ENCODE measurements at places on chromosomes 4 and X.

DNA sequence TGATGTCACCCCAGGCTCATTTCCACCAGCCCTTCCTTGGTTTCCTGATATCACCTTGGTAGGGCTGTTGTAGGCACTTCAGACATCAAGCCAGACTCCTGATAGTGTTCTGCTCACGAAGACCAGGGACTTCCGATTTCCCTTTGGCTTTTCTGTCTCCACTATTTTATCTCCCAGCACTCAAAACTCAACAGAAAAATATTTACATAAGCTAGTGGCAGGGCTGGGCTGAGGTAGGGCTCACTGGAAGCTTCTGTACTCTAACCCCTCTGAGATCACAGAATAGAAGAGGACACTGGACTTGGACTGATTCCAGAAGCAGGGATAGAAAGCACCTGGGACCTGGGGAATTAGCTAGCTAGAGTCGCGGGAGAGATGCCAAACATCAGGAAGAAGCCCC lies 34.4 kb upstream of the EFNB1 start:
- DNase-seq = no peak

GRCh38 chr4:55736605-55737183 lies 82.9 kb upstream of the EXOC1L start:
- no peak for DNase-seq

DNA sequence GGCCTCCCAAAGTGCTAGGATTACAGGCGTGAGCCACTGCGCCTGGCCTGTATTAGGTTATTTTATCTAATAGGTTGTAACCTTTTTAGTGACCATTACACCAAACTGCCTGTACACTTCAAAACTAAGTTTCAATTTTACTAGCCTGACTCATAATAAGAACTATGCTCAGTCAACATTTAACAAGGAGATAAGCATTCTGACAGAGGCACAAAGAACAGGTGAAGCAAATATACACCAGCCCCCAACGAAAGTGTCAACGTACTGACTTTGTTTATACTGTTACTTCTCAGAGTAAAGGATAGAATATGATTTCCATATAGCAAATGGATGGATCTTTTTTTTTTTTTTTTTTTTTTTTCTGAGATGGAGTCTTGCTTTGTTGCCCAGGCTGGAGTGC lies 62.8 kb downstream of the SHISA3 start:
- DNase-seq = no peak

DNA sequence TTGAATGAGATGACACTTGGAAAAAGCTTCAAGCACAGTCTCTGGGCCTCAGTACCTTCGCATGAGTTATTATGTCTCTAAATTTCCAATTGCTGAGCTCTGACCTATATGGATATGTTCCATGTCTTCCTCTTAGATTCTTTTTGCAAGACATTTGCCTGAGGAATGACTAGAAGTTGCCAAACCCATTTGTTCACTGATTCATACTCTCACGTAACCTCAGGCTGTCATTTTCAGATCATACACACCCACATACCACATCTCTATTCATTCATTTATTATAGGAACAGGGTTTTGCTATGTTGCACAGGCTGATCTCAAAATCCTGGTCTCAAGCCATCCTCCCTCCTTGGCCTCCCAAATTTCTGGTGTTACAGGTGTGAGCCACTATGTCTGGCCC lies 2137.1 kb upstream of the TENM3 start:
- no peak for DNase-seq

DNA sequence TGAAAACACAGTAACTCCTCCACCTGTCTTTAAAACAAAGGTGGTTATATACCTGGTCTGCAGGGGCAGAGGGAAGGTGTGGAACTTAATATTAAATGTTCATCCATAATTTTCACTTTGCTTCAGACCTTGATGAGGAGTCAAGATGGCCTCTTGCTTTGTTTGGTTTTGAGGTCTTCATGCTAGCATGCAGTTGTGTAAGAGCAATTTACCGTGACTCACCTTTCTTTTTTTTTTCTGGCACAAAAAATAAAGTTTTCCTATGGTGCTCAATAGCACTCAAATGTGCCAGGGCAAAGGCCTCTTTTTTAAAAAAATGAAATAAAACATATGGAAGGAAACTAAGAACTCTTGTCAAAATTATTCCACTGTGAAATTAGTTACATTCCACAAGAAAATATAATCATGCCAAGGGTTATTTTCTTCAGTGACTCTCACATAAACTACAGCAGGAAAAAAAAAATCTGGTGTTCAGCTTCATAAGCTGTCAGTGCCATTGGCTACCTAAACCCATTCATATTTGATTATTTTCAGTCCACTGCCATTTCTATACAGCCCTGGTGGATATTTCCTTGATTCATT lies 128.2 kb downstream of the SLC7A11 start:
- no peak for DNase-seq
